ENCODE measurements at places on chromosomes 2 and 18. TPM values are rescaled to one million over a fixed set of nuclear protein-coding genes. Genes with fewer than 3 reads are reported as not detected.

DNA sequence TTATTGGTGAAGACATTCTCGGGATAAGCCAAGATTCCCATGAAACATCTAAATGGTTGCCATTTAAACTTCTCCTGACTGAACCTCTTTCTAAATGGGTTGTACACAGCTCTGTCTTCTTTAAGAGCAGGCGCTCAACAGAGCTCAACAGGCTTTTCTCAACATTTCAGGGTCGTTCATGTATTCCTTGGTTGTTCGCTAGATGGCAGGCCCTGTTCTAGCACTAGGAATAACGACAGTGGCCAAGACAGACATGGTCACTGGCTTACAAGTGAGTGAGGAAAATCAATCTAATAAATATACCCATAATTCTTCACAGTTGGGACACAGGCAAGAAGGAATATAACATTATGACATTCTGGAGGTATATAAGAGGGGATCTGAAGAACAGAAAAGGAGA is 154.5 kb downstream of the SMAD2 start:
- DNase-seq: no peak
- H3K4me3 ChIP-seq: no peak overlapping the region
- no peak overlapping the region for H3K27ac ChIP-seq
- H3K4me1 ChIP-seq: no peaks in the 10 kb centered on the region
- no peaks in the 10 kb centered on the region for H3K36me3 ChIP-seq

DNA sequence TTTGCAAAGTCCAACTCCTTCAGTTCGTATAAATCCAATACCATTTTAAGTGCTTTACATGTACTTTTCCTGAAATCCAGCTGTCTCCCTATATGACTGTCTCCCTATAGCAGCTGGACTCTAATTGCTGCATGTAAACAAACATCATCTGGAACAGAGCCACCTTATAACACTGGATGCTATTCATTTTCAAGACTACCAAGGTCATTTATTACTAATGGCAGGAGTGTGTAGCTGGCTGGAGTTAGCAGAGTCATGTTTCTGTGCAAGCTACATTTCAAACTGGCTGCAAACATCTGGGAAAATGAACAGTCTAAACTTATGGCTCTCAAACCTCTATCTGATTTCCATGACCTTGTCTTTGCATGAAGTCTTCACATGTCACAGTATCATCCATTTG is 575.2 kb downstream of the PIK3C3 start:
- H3K27me3 ChIP-seq: no peaks in the 10 kb centered on the region
- H3K4me3 ChIP-seq: no peak overlapping the region
- H3K36me3 ChIP-seq: no peaks in the 10 kb centered on the region
- H3K4me1 ChIP-seq: peaks cover 12% of the 10 kb centered on the region

DNA sequence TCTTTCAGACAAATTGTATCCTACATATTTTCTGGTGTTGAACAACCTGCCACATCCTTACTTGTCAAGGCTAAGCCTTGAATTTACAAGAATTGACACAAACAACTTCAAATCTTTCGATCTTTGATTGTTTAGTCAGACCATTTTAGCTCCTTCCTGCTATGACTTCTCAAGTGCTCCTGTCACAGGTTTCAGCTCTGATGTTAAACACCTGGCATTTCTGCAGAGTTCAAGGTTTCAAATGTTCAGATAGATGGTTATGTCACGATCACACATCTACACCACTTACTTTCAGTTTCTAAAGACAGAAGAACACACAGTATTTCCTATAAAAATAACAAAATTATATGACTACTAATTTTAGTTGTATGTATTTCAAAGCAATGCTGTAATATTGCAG is 84.0 kb downstream of the RND3 start:
- H3K27me3 ChIP-seq: no peaks in the 10 kb centered on the region
- DNase-seq: no peak
- H3K4me3 ChIP-seq: no peak overlapping the region
- no peaks in the 10 kb centered on the region for H3K36me3 ChIP-seq
- H3K27ac ChIP-seq: no peak overlapping the region
- H3K4me1 ChIP-seq: no peaks in the 10 kb centered on the region

DNA sequence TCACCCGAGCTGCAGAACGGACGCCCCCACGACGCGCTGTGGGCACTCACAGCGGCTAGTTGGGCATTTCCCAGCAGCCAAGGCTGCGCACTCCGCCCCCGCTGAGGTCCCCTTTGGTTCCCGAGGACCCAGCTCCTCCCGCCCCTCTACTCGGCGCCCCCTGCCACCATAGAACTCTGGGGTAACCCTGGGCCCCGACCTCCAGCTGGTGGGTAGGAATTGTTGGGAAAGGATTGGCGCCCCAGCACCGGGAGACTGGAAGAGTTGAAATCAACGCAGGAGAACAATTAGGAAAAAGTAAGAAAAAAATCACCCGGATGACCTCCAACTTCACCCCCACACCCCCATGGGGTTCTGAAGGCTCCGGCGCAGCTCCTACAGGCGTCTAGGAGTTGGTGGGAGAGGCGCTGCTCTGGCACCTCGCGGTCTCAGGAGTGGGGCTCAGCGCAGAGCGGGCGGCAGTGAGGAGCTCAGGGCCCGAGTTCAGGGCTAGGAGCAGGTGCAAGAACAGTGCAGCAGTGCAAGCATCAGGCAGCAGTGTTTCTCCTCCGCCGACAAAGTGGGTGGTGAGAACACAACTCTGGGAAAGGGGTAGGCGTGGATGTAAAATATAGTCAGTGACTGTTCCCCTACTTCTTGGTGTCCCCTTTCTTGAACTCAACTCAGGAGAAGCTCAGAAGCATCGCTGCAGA is 14.0 kb downstream of the POU3F3 start:
- peaks cover 43% of the 10 kb centered on the region for H3K27me3 ChIP-seq
- no peak overlapping the region for H3K4me3 ChIP-seq
- no peaks in the 10 kb centered on the region for H3K36me3 ChIP-seq
- H3K27ac ChIP-seq: no peak overlapping the region
- peaks cover 10% of the 10 kb centered on the region for H3K4me1 ChIP-seq

DNA sequence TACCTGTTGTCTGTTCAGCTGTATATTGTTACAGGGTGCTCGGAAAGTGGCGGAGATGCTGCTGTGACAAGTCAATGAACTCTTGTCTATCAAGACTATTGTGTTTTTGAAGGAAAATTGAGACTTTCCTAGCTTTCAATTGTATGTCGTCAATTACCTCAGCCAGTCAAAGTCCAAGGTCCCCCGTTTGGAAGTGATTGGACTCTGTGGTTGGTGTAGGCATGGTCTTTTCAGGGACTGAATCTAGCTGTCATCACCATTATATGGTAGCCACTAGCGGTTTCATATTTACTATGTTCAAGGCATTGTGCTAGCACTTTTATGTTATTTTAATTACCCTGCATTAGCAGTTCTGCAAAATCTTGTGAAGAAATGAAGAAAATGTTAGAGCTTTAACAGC is 54.9 kb downstream of the XRCC5 start:
- H3K4me3 ChIP-seq: no peak overlapping the region
- H3K27ac ChIP-seq: no peak overlapping the region
- H3K27me3 ChIP-seq: no peaks in the 10 kb centered on the region
- peaks cover 99% of the 10 kb centered on the region for H3K36me3 ChIP-seq

- H3K4me3 ChIP-seq: no peak overlapping the region
- DNase-seq: no peak
- H3K4me1 ChIP-seq: peaks cover 5% of the 10 kb centered on the region
- no peaks in the 10 kb centered on the region for H3K36me3 ChIP-seq
- no peaks in the 10 kb centered on the region for H3K27me3 ChIP-seq
- H3K27ac ChIP-seq: no peak overlapping the region
These were observed 114.9 kb upstream of the RAB27B start for GRCh38 chr18:54713386-54713785.

DNA sequence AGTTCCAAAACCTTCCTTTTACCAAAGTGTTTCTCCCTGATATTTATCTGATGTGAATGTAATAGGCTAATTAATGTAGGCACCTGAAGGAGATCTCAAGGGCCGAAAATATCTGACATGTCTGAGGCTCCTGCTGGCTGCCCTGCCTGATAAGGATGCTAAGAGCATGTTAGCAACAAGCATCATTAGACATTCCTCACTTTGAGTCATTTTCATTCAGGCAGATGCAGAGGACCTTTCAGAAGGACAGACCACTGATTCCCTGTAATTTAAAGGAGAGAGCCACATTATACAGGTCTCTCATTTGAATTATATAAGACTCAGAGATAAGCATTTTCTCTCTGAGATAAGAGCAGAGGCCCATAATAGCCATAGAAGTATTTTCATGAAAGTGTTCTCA is 222.4 kb upstream of the NCKAP5 start:
- no peaks in the 10 kb centered on the region for H3K27me3 ChIP-seq
- H3K36me3 ChIP-seq: no peaks in the 10 kb centered on the region
- DNase-seq: no peak
- H3K4me3 ChIP-seq: no peak overlapping the region
- no peaks in the 10 kb centered on the region for H3K4me1 ChIP-seq

DNA sequence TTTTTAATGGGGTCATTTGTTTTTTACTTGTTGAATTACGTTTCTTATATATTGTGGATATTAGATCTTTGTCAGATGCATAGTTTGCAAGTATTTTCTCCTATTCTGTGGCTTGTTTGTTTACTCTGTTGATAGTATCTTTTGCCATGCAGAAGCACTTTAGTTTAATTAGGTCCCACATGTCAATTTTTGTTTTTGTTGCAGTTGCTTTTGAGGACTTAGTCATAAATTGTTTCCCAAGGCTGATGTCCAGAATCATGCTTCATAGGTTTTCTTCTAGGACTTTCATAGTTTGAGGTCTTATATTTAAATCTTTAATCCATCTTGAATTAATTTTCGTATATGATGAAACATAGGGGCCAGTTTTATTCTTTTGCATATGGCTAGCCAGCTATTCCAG is 13.2 kb downstream of the PIKFYVE start:
- H3K4me1 ChIP-seq: peaks cover 5% of the 10 kb centered on the region
- no peak overlapping the region for H3K4me3 ChIP-seq
- H3K36me3 ChIP-seq: peaks cover 96% of the 10 kb centered on the region

GRCh38 chr2:54704238-54704637 is 19.2 kb upstream of the EML6 start:
- H3K27me3 ChIP-seq: no peaks in the 10 kb centered on the region
- no peak overlapping the region for H3K4me3 ChIP-seq
- peaks cover 21% of the 10 kb centered on the region for H3K4me1 ChIP-seq
- H3K36me3 ChIP-seq: no peaks in the 10 kb centered on the region
- no peak for DNase-seq
- no peak overlapping the region for H3K27ac ChIP-seq

DNA sequence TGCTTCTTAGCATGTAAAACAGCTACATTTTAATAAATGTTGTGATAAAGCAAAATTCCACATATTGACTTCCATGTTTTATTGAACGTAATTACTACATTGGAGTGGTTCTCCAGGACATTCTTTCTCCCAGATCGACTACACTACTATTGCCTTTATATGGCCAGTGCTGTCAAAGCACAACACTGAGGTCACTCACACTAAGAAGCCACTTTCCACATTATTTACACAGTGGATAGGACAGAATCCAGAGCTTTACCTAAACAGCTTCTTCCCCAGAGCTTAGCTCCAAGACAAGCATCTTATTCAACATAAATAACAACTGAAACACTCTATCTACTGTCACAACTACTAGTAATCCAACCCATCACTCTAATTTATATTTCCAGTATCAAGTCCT is 73.9 kb upstream of the WDR75 start:
- H3K4me3 ChIP-seq: no peak overlapping the region
- H3K27me3 ChIP-seq: no peaks in the 10 kb centered on the region
- H3K36me3 ChIP-seq: no peaks in the 10 kb centered on the region
- H3K27ac ChIP-seq: no peak overlapping the region
- H3K4me1 ChIP-seq: peaks cover 8% of the 10 kb centered on the region

DNA sequence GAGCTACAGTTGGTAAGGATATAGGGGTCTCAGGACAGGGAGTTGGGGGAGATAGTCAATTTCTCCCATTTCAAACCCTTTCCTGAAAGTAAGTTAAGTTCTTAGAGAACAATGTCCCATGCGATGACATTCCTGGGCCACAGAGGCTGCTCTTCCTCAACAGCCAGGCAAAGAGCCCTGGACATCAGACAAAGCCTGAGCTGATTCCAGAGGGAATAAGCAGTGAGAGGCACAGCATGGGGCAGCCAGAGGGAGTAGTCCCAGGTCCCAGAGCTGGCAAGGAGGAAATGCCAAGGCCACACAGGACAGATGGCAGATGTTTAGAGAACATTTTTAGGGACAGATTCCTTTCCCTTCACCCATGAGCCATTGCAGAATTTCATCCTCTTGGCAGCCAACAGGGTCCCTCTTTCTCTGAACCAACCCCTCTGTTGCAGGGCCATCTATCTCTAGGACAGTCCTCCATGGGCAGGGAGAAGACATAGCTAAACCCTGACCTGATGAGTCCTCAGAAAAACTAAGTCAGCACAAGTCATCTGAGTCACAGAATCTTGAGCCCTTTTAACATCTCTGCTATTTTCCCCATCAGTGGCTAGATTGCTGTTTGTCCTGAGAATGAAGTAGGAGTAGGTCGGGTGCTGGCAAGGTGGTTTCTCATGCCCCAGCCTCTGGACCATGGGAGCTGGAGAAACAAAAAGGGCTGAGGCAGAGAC is 81.6 kb upstream of the STPG4 start:
- no peak overlapping the region for H3K27ac ChIP-seq
- H3K36me3 ChIP-seq: no peaks in the 10 kb centered on the region
- no peak for DNase-seq

- no peak overlapping the region for H3K27ac ChIP-seq
- DNase-seq: no peak
- H3K4me1 ChIP-seq: no peaks in the 10 kb centered on the region
- no peaks in the 10 kb centered on the region for H3K27me3 ChIP-seq
- no peaks in the 10 kb centered on the region for H3K36me3 ChIP-seq
These were observed 190.9 kb downstream of the ST6GAL2 start for GRCh38 chr2:106694964-106695470.

- H3K27me3 ChIP-seq: no peaks in the 10 kb centered on the region
- no peak overlapping the region for H3K27ac ChIP-seq
- no peaks in the 10 kb centered on the region for H3K36me3 ChIP-seq
- peaks cover 10% of the 10 kb centered on the region for H3K4me1 ChIP-seq
These were observed 6.2 kb downstream of the SPAG16 start for GRCh38 chr2:213290501-213290900.

- no peaks in the 10 kb centered on the region for H3K4me1 ChIP-seq
- H3K4me3 ChIP-seq: no peak overlapping the region
- H3K36me3 ChIP-seq: no peaks in the 10 kb centered on the region
- DNase-seq: no peak
- no peaks in the 10 kb centered on the region for H3K27me3 ChIP-seq
These were observed 204.8 kb downstream of the RBM43 start for GRCh38 chr2:151056870-151057269.

The ANKRD62 gene
- not detected for total RNA-seq

The IL37 gene
- not detected for total RNA-seq

The UPP2 gene
- not detected for total RNA-seq

The CCDC74B gene
- 2.4 TPM for total RNA-seq

The LYPD6B gene
- 17.5 TPM for total RNA-seq

The SLC16A14 gene
- total RNA-seq: 5.7 TPM

The LAPTM4A gene
- 105 TPM for total RNA-seq

Measured in stomach (tissue), 19 donors.